GF-D8 (cell line): ENCODE measurements at places on chromosomes 4 and X.

DNA sequence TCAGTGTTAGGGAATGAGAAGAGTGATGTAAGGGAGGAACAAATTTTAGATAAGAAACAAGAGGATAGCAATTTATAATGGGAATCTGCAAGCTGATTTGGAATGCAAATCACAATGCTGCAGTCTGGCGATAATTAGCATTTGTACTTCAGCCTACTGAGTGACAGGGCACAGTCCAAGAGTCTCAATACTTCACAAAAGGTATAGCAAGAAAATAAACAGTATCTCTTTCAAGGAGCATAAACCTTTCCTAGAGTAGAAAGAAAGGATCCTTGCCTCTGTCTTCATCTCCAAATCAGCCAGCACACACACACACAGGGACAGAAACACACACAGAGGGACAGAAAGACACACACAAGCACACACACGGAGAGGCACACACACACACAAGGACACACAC lies 1.1 kb upstream of the GPM6A start:
- no peak for DNase-seq

GRCh38 chrX:49059201-49059600 lies 402 bp downstream of the CCDC120 start:
- no peak for DNase-seq

DNA sequence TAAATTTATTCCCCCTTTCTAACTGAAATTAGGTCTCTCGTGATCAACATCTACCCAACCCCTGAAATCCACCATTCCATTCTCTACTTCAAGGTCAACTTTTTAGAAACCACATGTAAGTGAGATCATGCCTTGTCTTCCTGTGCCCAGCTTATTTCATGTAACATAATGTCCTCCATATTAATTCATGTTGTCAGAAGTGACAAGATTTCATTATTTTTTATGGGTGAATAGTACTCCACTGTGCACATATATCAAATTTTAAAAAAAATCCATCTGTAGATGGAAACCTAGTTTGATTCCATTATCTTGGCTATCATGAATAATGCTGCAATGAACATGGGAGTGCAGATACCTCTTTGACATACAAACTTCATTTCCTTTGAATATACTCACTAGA lies 1.5 kb downstream of the PPID start:
- no peak for DNase-seq

GRCh38 chr4:185782523-185782922 lies 29.5 kb downstream of the SORBS2 start:
- no peak for DNase-seq

DNA sequence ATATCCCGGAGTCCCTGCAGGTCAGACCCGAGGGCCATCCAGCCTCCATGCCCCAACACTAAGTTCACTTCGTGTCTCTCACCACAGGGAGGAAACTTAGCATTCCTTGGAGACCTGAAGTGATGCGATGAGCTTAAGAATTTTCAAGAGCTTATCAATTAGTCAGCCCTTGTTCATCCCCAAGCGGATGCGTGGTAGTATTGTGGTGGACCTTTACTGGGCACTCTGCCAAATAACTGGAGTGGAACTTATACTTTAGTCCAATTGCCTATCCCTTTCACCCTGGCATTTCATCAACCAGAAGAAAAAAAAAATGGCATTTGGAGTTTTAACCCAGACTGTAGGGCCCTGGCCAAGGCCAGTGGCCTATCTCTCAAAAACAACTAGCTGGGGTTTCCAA lies 137.1 kb downstream of the RELL1 start:
- no peak for DNase-seq

- no peak for DNase-seq
Measured at GRCh38 chr4:180810581-180810980, 1432.6 kb upstream of the TENM3 start.

DNA sequence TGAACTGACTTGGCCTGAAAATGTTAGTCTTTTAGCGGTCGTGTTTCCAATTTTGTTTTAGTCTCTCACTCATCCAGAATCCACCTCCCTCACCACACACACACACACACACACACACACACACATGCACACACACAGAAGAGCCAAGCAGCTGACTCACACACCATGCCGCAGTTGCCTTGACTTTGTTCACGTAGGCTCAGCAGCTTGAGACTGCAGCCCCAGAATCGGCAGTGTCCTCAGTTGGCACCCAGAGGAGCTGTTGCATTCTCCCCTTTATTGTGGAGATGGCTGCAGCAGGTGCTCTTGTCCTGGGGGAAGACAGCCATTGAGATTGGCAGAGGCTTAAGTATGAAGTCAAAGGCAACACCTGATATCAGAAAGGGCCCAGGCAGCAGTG lies 20.9 kb upstream of the XPNPEP2 start:
- DNase-seq = no peak

DNA sequence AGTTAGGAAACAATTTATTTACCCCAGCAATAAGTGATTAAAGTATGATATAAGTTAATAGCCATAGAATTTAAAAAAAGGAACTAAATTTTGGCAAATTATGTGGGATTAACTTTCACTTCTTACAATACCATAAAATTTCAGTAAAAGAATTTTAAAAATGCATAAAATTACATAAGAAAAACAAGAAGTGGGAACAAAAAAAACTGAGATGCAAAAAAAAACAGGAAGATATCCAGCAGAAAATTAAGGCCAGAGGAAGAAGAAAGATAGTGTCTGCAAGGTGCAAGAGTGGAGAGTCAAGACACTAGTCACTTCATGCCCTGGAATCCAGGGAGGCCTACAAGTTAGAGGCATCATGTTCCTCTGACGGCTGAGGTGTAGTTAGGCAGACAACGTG lies 184.2 kb downstream of the GASK1B start:
- no peak for DNase-seq

DNA sequence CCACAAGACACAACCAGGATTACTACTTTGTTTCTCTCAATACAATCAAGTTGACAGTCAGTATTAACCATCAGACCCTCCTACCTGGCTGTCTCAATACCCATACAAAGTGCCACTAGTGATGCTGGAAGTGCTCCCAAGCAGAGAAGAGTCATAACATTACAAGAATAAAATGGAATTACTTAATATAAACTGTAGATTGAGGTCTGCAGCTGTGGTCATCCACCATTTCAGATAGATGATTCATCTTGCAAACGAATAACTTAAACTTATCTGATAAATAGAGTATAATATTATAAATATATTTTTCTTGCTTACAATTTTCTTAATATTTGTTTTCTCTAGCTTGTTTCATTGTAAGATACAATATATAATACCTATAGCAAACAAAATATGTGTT lies 1034.2 kb upstream of the PCDH10 start:
- DNase-seq = no peak

DNA sequence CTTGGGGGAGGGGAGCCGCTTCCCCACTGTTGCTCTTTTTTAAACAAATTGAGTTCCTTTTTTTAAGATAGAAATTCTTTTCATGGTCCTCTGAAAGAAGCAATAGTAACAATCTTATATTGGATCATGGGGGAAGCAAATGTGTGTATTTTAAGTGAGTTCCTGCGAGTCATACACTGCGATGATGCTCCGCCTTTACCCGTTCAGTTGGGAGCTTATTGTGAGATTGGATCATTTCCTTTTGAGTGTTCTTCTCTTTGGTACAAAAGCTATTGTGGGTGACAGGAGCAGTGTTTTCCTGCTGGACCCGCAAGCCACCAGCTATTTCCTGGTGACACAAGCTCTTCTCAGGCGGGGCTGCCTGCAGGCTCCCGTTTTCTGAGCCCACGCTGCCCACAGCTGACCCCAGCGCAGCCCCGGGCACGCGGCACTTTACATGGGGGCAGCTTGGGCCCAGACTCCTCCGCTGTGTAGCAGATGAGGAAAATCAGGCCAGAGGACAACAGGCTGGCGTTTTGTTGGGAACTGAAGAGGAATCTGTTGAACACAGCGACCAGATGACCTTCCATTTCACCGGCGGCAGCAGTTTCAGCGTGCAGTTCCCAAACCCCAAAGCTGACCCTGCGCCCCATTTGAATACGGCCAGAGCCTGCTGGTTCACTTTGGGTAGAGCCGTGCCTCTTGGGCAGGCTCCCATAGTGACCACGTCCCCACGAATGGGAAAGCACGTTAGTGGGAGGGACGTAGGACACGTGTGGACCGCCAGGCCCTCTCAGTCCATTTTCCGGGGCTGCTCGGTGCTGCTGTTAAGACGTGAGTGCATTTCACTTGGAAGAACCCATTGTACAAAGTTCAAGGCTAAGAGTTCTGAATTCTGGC lies 12.2 kb downstream of the TADA2B start:
- no peak for DNase-seq

- no peak for DNase-seq
Measured at GRCh38 chr4:132395561-132395960, 753.5 kb upstream of the PCDH10 start.

GRCh38 chr4:78298618-78299017 lies 241.5 kb downstream of the FRAS1 start:
- DNase-seq = no peak

DNA sequence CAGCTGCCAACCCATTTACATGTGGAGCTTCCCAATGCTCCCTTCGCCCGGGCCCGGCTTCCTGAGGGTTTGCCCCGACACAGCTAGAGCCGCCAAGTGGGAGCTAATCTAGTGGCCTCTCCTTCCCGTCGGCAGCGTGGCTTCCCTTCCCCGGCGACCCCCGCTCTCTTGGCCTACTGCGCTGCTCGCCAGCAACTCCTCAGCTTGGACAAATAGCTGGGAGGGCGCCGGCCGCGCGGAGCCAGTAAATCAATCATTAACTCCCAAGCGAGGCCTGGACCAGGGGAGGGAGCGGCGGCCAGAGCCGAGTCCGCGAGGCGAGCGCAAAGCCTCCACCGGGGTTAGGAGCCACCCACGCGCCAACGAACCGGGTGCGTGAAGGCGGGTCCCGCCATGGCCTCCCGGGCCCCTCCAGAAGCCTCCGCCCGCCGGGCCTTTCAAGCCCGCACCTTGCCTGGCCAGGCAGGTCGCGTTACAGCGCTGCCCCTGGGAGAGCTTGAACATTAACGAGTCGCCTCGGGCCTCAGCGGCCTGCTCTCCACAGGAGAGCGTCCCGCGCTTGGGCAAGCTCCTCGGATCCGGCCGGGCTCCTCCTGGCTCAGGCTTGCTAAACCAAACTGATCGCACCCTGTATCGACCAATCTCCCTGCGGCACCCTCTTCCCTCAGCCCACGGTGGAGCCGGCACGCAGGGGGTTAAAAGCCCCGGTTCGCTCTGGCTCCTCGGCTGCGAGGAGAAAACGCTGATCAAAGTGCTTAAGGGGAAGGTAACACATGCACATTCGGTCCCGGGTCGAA lies 10.6 kb upstream of the BCOR start:
- DNase-seq = no peak

- DNase-seq = no peak
Measured at GRCh38 chrX:69503782-69504625, at the start of gene NALF2. Gene NALF2 (plus strand): TSS chrX:69504326. CDS start chrX:69505283, 957 bp downstream.

DNA sequence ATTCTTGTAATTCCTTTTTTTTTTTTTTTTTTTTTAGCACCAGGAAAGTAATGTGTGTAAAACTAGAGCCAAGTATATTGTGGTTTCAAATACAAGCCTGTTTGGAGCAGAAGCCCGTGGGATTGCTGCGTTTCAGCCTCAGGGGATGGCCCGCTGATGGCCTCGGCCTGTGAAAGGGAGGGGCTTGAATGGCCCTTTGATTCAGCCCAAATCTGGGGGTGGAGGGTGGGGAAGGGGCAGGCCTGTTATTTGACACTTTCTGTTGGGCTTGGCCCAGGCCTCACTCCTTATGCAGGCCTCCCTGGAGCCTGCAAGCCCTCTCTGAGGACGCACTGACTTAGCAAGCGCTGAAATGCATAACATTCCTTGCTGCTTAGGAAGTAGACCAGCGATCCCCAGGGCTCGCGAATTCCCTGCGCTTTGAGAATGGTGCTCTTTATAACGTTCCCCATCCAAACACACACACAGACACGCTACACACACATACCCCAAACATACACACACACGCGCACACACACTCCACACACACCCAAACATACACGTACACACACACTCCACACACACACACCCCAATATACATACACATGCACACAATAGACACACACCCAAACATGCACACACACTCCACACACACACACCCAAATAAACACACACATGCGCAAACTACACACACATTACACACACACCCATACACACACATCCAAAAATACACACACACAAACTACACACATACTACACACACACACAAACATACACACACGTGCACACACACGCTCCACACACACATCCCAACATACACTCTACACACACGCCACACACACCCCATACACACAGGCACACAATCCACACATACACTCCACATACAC lies 29.6 kb downstream of the TLR10 start:
- no peak for DNase-seq

GRCh38 chr4:88275516-88275915 lies 8.8 kb downstream of the PPM1K start:
- peak; percentile 57 for DNase-seq

- DNase-seq = no peak
Measured at GRCh38 chr4:169136796-169137557, 126.9 kb upstream of the CBR4 start.

DNA sequence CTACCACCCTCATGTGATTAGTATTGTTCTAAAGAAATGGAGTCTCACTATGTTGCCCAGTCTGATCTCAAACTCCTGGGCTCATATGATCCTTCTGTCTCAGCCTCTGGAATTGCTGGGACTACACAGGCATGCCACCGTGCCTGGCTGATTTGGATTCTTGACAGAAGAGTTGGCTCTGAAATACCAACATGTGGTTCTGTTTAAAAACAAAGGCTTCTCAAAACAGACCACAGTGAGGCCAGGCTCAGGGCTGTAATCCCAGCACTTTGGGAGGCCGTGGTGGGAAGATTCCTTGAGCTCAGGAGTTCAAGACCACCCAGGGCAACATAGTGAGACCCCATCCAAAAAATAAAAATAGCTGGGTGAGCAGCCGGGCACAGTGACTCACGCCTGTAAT lies 126.7 kb downstream of the DHRSX start:
- DNase-seq = no peak

DNA sequence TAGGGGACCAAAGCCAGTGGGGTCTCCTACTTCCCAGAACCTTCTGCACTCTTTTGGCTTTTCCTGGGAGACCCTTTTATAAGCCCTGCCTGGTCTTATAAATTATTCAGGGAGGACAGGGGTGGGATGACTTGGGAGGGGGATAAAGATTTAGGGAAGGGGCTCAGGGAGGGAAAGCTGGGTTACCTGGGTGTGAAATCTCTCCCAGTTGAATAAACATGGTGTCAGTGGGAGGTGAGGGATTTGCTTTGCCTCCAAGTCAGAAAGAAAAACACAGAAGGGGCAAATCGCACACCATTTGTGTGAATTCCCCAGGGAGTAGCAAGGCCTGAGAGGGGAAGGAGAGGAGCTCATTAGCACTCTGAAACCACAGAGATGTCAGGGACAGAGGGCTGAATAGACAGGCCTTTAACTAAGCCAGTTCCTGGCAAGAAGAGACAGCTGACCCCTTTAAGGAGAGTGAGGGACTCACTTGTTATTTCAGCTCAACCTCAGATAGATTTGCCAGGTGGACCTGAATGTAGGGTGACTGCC lies at the start of gene RIPPLY1:
RIPPLY1 (minus strand) TSS at position 51 of the 534 bp plus-strand sequence. CDS start 54 bp downstream, outside the sequence.
- no peak for DNase-seq

DNA sequence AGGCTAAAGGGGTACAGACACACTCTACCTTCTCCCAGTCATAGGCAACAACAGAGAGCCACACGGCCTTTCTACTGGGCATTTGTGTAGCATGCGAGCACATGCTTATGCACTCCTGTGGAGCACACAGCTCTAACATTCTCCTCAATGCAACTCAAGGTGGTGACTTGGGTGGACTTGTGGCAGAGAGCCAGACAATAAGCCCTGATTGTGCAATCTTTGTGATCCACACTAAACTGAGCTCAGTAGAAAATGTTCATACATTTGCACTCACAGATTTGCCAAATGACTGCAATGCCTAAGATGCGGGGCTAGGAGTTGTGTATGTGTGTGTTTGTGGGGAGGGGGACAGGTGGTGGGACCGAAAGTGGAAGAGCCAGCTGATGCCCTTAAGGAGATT lies 31.4 kb upstream of the SETD7 start:
- no peak for DNase-seq
